ENCODE measurements at places on chromosomes 5 and 9.

GRCh38 chr9:130197888-130198287 is 25.7 kb downstream of the NCS1 start:
- no peak for DNase-seq

- no peak for DNase-seq
Observed at GRCh38 chr5:155471027-155471426, 457.5 kb downstream of the KIF4B start.

DNA sequence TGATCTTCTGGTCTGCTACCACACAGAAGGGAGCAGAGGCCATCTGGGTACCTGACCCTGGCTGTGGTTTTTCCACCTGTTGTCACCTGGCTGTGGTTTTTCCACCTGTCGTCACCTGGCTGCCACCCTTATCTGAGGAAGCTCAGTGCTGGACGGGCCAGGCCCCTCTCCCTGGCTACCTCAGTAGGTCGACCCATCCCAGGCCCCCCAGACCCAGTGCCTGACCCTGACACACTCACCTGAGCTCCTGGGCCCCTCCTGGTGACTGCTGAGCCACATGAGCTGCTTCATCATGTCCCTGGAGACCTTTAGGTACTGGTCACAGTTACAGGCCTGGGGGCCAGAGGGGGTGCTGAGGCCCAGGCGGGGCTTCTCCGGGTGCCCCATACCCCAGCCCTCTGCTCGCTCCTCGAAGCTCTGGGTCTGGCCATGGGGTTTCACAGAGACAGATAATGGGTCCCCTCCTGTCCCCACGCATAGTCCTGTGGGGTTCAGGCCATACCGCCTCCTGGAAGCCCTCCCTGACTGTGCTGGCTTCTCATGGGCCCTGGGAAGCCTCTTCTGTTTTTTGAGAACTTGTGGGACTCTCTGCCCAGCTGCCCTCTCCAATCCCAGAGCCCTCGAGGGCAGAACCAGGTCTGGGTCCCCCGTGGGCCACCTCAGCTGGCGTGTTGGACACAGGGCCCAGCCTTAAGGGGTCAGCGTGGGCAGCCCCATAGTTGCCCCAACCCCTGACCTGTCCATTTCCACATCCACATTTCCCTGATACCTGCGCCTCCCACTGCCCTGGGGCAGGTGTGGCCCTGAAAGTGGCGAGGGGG is 7.5 kb upstream of the NRARP start:
- DNase-seq, result no peak

DNA sequence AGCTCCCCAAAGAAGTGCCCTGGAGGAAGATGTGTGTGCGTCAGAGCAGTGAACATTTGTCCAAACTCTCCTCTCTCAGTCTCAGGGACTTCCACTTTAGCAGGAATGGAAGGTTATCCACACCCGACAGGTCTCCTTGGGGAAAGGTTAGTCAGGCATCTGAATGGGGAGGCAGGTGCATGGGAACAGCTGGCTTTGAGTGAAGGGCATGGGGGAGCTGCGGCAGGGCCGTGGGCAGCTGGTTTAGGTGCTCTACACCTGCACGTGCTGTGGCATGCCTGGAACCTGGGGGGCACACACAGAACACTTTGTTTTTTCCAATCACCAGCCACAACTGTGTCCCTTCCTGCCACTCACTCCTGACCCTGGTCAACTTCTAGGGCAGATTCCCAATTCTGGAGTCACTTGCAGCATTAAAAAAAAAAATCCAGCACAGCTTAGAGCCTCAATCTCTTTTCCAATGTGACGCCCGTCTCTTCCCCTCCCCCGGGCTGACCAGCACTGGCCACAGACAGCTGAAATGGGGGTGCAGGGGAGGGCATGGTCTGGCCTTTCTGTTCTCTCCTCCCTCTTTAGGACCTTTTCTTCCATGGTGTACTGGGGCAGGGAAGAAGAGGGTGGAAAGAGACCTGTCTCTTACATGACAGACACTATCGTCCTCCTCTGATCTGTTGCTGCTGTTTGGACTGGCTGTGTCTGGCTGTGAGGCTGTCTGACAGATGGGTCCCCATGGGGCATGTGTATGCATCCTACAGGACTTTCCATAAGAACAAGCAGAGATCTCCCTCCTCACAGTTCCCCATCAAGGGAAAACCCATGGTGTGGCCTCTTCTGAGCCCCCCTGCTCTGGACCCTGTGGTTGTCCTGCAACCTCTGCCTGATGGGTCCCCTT is 9.5 kb upstream of the IL3 start:
- no peak for DNase-seq

DNA sequence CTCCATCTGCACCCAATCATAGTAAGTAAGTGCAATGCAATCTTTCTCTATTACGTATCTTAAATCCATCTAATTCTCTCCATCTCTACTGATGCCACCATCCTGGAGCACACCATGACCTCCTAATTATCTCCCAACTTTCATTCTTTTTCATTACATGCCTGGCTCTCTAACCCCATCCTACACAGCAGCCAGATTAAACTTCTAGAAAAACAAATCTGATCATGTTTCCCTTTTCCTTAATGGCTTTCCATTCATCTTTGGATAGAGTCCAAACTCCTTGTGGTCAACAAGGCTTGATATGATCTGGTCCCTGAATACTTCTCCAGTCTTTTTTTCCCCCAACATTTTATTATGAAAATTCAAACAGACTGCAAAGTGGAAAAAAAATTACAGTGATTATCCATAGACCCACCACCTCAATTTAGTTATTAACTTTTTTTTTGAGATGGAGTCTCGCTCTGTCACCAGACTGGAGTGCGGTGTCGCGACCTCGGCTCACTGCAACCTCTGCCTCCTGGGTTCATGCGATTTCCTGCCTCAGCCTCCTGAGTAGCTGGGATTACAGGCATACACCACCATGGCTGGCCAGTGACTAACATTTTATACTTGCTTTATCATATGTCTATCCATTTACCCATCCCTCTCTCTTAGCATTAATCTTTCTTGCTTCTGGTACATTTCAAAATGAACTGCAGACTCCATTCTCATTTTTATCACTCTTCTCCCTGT is 5.2 kb downstream of the PPP2R2B start:
- no peak for DNase-seq

GRCh38 chr9:350384-350783 is 135.7 kb downstream of the DOCK8 start:
- DNase-seq, result no peak

DNA sequence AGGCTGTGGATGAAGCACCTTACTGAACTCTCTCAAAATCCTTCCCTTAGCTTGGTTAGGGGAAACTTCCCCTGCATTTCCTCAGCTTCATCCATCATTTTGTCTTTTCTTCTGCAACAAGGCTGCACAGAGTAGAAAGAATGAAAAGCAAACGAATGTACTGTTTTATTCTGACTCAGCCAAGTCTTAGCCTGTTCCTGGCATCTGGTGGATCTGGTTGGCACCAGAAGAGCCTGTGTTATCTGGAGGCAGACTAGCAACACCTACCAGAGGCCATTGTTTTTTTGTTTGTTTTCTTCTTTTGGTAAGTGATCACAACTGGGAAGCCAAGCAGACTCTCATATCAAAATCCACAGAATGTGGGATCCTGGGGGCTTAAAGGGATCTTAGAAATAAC is 200.7 kb downstream of the FANCC start:
- DNase-seq, result no peak

GRCh38 chr9:69130456-69131441 is 43.3 kb upstream of the TJP2 start:
- no peak for DNase-seq

GRCh38 chr5:66224274-66224673 is 80.2 kb downstream of the SREK1 start:
- DNase-seq, result no peak

- DNase-seq, result no peak
Observed at GRCh38 chr5:127064253-127064840, 9.0 kb downstream of the C5orf63 start.

GRCh38 chr9:15501179-15501578 is 9.6 kb downstream of the PSIP1 start:
- no peak for DNase-seq

DNA sequence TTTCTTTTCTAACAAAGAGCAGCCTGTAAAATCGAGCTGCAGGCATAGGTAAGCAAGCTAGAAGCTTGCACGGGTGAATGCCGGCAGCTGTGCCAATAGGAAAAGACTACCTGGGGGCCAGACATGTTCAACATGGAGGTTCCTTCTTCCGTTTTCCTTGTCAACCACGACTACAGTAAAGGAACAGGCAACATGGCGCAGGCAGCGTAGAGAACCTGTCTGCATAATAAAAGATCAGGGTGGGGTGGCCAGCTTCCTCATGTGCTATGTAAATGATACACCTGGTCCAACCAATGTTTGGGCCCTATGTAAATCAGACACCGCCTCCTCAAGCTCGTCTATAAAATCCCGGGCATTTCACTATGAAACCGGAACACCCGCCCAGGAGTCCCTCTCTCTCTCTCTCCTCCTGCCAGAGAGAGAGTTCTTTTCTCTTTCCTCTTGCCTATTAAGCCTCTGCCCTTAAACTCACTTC is 103.8 kb upstream of the LIFR start:
- DNase-seq, result no peak

- peak; percentile 4 for DNase-seq
Observed at GRCh38 chr5:179345433-179346321, at the start of gene ADAMTS2. Gene ADAMTS2 (minus strand): TSS chr5:179345461. CDS start chr5:179345328, 133 bp downstream.

DNA sequence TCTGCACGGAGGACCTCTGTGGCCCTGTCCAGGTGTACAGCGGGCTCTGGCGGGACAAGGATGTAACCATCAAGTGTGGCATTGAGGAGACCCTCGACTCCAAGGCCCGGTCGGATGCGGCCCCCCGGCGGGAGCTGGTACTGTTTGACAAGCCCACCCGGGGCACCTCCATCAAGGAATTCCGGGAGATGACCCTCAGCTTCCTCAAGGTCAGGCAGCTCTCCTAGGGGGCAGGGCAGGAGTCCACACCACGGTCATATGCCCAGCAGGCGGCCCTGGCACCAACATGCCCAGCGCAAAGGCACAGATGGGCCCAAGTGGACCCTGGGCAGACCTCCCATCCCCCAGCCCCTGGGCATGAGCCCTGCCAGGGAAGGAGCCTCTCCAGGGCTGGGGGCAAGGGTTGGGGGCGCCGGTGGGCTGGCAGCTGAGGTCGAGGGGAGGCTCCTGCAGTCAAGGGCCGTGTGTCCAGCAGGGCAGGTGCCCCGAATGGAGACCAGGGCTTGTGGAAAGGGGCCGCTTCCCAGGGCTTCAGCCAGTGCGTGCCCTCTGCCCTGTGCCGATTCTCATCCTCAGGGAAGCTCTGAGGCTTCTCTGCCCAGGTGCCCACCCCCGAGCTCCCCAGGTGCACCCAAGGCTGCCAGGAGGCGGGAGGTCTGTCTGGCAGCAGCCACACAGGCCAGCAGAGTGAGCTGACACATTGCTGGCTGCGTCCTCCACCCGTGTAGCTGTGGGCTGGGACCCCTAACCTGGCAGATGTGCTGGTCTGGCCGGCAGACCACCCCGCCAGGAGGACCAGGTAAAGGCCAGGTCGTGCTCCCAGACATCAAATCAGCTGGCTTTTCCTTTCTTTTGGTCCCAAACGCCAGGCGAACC is 10.0 kb downstream of the DIPK1B start:
- peak; percentile 45 for DNase-seq

DNA sequence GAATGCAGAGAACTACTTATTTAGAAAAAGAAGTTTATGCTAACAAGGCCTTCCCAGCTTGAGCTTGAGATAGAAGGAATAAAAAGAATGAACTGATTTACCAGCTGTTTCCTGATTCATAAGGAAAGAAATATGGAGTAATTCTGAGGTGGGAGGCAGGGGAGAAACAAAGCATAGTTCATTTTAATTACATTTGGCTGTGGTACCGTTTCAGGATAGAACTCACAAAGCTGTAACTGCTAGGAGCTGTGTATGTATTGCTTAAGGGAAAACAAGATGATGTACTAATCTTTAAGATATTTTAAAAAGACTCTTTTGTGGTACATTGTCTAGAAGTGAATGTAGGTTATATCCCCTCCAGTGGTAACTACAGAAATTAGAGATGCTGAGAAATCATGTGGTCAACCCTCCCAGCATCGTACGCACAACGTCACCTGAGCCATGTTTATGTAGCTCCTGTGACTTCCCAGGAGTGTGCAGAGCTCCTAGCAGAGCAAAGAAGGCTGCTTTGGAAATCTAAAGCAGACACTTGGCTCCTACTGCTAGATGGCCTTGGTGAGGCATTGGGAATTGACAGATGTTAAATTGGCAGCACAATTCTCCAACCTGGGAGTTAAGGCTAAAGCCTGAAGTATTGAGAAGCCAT is 208.3 kb upstream of the VLDLR start:
- no peak for DNase-seq

DNA sequence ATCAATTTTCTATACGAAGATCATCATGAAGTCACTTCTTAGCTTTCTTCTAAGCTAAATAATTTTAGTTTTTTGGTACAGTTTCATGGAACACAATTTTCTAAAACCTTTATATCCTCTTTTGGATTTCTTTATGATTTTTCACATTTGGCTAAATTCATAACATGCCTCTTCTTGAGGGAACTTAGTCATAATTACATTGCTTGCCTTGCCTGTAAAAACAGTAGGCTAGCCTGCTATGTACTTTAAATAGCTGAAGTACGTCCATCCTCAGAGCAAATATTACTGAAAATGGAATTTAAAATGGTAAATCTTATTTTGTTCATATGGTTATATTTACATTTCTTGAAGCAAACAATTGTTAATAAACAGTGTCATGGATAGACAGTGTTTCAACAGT is 225.0 kb downstream of the VPS13A start:
- no peak for DNase-seq

DNA sequence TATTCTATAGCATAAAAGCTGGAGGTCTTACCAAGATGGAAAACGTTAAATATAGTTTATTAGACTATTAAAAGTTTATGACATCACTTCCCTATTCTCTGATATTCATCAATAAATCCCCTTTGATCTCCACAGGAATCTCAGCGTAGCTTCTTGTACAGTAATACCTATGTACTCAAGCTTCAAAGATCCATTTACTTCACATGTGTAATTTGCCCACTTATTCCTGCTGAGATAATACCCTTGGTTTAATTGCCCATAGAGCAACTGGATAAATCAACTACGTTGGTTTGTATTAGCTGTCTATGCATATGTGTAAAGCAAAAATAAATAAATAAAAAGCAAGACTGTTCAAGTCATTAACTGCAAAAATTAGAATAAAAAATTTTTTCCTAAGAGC is 219.7 kb downstream of the EFNA5 start:
- no peak for DNase-seq

- DNase-seq, result no peak
Observed at GRCh38 chr9:17757816-17758215, 178.9 kb downstream of the SH3GL2 start.

DNA sequence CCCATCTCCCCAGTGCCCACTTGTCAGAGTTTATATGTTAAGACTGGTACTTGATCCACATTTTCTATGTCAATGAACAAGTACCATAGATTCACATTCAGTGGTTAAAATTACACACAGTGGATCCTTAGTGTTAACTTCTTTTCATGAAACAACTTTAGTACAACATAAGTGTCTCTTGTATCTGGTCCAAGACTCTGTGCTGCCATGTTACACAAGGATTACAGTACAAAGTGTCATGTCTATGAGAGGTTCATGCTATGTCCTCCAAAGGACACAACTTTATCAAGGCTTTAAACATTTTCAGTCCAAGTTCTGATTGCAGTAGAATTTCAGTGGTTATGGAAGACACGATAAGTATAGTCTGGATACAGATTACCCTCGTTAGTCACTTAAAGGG is 13.3 kb upstream of the VLDLR start:
- DNase-seq, result no peak

Data from activated CD4-positive, alpha-beta T cell treated with anti-CD3 and anti-CD28 coated beads, Interleukin-10, Interleukin-2, amounts not matched to agents 100 ng/mL and 50 ng/mL, durations not matched to agents 16 hours and 8 hours (primary cell).